ENCODE measurements at places on chromosomes 5 and 9.

GRCh38 chr5:132456987-132457361 is 33.6 kb downstream of the IRF1 start:
- no peak for DNase-seq

- DNase-seq: no peak
These were observed 8.1 kb upstream of the COL5A1 start for GRCh38 chr9:134633362-134634142.

- no peak for DNase-seq
These were observed 716.3 kb downstream of the BRINP1 start for GRCh38 chr9:118652912-118653311.

DNA sequence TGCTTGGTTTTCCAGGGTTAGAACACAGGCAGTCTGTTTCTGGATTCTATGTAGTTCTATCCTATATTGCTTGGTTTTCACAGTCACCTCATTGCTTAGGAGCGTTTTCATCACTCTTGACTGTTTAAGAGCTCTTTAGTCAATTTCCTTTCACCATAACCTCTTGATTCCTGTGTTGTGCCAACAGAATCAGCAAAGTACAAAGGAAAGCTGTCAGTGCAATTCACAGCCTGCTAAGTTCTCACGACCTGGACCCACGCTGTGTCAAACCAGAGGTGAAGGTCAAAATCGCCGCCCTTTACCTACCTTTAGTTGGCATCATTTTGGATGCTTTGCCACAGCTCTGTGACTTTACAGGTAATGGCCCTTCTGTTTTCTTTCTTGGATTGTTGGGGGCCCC is 199.9 kb downstream of the DOCK8 start:
- DNase-seq: no peak

GRCh38 chr9:13467157-13467556 is 187.7 kb upstream of the MPDZ start:
- DNase-seq: no peak

DNA sequence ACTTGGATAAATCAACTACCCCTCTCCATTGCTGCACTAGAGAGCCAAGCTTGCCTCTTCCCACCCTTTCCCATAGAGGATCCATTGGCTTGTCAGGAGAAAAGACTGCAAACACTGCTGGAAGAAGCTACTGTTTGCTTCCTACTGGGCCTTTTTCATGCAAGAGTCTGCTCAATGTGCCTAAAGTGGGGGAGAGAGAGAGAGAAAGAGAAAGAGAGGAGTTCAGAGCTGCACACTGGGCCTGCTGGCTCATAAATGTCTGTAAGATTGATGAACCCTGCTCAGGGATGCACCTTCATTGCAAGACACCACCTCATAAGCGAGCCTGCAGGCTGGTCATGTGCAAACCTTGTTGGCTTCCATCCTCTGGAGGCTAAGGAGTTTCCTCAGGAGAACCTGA is 269.4 kb downstream of the ZNF608 start:
- DNase-seq: no peak

GRCh38 chr9:35257986-35258659 is 96.3 kb downstream of the UNC13B start:
- DNase-seq: no peak

GRCh38 chr5:155689406-155689805 is 637.6 kb upstream of the SGCD start:
- DNase-seq: no peak

DNA sequence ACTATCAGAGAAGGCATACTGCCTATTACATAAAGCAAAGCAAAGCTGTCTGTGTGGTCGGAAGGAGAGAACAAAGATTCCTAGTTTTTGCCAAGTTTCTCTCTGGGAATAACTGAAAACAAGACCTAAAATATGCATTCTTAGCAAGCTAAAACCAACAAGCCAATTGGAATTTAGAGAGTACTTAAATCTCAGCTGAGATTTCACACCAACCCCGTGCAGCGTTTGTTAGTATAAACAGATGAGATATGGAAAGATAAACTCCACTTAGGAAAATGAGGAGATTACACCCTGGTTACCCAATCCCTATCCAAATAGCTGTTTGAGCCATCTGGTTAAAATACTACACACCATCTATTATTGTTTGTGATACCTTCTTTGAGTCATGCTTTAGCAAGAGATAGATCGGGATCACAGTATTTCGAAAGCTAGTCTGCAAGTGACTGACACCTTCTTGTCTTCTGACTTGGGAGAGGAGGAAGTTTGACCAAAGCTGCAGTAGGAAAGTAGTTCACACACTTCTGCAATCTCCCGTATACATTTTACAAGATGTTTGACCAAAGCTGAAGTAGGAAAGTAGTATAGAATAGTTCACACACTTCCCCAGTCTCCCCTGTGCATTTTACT is 18.2 kb downstream of the FAF2 start:
- no peak for DNase-seq

GRCh38 chr9:90147426-90147825 is 495.2 kb downstream of the DIRAS2 start:
- DNase-seq: no peak

- DNase-seq: no peak
These were observed 24.7 kb upstream of the TNFSF8 start for GRCh38 chr9:114954956-114955582.

DNA sequence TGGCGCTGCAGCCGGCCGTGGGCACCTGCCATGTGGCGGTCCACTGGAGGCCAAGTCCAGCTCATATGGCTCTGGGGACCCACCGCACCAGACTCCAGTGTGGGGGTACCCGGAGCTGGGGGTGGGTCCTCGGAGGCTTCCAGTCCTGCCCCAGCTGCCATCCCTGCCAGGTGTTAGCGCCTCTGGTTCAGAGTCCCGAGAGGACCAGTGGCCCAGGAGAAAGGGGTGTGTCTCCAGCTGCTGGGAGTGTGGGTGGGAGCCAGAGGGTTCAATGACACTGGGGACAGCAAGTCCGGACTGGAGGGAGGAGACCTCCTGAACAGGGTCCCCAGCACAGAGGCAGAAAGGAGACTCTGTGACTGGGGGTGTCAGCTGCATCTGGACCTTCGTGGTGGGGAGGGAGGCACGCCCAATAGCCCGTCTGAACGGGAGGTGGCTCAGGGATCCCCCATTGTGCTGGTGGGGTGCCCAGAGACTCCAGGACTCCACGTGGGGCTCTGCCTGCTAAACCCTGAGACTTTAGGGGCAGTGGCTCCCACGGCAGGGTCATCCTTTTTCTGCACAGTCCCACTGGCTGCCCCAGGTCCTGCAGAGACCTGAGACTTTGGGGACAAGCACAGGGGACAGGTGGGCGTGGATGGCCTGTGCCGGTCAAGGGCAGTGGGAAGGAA is 2.4 kb upstream of the AHRR start:
- no peak for DNase-seq

GRCh38 chr9:112311497-112311896 is 21.9 kb downstream of the PTBP3 start:
- DNase-seq: no peak

- DNase-seq: no peak
These were observed 99.9 kb downstream of the FAM174A start for GRCh38 chr5:100634937-100635534.

DNA sequence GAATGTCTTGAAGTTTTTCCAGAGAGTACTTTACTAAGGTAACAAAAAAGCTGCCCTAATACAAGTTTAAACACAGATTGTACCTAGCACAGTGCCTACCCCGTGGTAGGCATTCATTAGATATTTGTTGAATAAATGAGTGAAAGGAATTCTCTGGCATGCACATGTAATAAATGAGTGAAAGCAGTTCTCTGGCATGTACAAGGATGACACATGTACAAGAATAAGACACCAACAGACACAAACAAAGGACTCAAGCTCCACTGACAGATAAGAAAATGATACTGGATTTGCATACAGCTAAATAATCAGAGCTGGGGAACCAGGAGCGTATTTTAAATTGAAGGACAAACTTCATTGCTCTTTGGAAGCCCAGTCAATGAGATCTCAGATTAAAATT is 535.8 kb downstream of the EFNA5 start:
- no peak for DNase-seq

DNA sequence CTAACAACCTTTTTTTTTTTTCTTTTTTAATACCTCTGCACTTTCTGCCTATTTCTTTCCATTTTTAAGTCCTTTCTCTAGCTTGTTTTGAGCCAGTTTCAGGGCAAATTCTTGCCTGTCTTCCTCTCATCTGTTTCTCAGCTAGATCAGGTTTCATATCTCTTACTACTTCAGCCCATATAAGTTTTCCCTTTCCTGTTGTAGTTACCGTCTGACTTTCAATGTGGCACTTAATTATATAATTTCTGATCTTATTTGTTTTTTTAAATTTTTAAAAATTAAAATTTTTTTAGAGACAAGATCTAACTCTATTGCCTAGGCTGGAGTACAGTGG is 104.7 kb upstream of the ELL2 start:
- no peak for DNase-seq

DNA sequence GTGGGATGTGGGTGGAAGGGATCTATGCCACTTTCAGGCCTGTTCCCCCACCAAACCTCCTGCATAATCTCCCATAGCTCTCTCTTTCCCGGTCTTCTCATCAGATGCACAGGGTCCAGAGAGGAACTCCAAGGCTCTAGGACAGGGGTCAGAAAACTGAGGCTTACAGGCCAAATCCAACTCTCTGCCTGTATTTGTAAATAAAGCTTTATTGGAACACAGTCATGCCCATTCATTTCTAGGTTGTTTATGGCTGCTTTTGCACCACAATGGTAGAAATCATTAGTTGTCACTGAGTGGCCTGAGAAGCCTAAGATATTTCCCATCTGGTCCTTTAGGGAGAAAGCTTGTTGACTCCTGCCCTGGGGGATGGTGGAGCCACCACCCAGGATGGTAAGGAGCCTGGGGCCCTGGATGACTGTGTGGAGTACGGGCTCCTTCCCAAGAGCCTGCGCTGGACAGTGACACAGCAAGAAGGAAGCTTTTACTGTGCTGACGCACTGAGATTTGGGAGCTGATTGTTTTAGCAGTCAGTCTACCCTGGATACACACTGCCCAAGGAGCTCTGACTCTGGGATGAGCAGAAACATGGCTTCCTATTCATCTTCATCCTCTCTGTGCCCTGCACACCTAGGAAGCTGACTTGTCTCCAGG is 64.0 kb upstream of the RAPGEF1 start:
- no peak for DNase-seq

DNA sequence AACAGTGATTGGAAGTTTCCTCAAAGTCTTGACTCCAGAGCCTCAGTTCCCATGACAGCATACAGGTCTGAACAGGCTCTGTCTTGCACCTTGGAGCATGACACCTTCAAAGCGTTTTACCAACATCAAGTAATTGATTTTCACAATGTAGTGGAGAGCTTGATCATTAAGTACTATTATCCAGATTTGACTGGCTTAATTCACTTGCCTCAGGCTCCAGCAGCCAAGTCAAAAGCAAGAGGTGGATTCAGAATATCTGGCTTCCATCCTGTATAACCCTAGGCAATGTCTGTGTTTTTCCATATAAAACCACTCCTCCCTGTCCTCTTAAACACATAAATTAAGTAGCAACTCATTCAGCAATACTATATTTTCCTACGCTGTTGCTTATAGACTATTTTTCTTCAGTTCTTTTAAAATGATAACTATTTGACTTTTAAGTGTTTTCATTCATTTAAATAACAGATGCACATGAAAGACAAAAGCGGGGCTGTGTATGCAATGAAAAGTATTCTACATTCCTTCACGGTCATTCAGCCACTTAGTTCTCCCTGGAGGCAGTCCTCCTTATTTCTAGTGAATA is 150.8 kb upstream of the RANBP3L start:
- DNase-seq: no peak

- no peak for DNase-seq
These were observed 245.1 kb downstream of the FSTL4 start for GRCh38 chr5:133367071-133367786.

DNA sequence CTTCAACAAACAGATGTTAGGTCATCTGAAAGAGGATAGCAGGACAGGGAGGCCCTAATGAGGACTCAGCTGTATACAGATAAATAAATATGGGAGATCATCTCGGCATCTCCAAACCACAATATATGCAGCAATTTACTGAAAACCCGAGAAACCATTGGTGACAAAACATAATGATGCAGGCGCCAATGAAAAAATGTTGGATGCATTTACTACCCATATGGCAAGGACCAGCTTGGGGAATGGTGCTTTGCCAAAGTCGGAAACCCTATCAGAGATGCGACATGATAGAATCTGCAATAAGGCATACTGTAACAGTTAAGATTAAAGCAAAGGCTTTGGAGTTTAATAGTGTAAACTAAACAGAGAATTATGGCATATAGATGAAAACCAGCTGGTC is 92.0 kb downstream of the SNCAIP start:
- no peak for DNase-seq

DNA sequence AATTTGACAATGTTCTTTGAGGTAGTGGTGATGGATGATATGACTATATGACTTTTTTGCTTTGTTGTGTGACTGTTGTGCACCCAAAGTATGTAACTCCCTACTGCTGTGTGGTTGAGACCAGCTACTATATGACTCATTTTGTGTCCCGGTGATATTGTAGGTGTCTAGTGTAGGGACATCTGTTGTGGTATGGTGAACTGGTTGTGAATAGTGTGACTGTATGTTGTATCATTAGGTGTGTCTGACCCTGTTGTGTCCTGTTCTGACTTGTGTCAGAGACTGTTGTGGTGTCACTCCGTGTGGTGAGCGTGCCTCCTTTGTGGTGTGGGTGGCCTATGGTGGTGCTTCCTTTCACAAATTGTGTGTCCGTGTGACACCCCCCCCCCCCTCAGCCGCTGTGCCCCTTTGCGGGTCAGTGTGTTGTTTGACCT is 11.2 kb upstream of the CXXC5 start:
- DNase-seq: no peak

DNA sequence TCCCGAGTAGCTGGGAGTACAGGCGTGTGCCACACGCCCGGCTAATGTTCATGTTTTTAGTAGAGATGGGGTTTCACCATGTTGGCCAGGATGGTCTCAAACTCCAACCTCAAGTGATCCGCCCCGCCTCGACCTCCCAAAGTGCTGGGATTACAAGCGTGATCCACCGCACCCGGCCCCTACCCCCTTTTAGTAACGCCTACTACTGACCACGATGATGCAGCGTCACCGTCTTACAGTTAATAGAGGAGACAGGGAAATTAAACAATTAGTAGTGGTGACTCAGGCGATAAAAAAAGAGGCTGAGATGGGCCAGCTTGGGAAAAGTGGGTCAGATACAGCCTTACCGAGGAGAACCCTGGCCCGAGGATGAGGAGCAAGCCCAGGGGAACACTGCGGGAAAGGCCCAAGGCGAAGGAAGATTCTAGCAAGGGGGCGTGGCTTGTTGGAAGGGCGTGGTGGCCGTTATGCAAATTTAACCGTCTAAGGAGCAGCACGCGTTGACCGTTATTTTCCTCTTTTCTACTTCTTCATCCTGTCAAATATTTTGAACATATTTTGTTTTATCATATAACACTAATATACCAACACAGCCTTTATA is 1.6 kb upstream of the SETX start:
- no peak for DNase-seq

- no peak for DNase-seq
These were observed 46.8 kb upstream of the SARDH start for GRCh38 chr9:133784731-133785561.

DNA sequence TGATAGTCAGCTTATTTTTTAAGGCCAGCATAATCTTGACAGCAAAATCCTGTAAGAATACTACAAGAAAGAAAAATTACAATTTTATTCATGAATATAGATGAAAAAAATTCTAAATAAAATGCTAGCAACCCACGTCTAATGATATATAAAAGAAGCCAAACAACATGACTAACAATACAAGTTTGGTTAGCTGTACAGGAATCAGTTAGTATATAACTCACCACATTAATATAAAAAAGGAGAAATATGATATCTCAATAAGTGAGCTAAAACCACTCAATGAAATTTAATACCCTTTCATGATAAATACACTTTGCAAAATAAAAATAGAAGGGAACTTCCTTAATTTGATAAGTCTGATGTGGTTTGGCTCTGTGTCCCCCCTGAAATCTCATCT is 139.7 kb upstream of the MAN2A1 start:
- no peak for DNase-seq

- no peak for DNase-seq
These were observed 57.3 kb downstream of the RIGI start for GRCh38 chr9:32468740-32469139.

Measured in NCI-H2029 treated with DMSO at 0.1 percent for 48 hours (cell line).